ENCODE measurements at places on chromosomes 13 and 19. TPM values are rescaled to one million over a fixed set of nuclear protein-coding genes. Genes with fewer than 3 reads are reported as not detected.

ZNF844 gene
- total RNA-seq: 13.2 TPM

PSG7 gene
- not detected for total RNA-seq

CIC gene
- total RNA-seq: 31.5 TPM

KRTDAP gene
- total RNA-seq: not detected

SYNE4 gene
- total RNA-seq: not detected

FAM124A gene
- total RNA-seq: 2.2 TPM

CFAP97D2 gene
- not detected for total RNA-seq

FAM216B gene
- not detected for total RNA-seq

DIRAS1 gene
- 4.2 TPM for total RNA-seq

LGALS14 gene
- not detected for total RNA-seq

CNN1 gene
- total RNA-seq: 37.0 TPM

NOP53 gene
- total RNA-seq: 47.3 TPM

PRSS57 gene
- not detected for total RNA-seq

CLEC17A gene
- not detected for total RNA-seq

ZNF154 gene
- total RNA-seq: 0.87 TPM

APOC4 gene
- not detected for total RNA-seq

DCLK1 gene
- total RNA-seq: 6.9 TPM

TTC9B gene
- total RNA-seq: not detected

CASP14 gene
- not detected for total RNA-seq

KLK2 gene
- not detected for total RNA-seq

SCAMP4 gene
- 39.5 TPM for total RNA-seq

NXNL1 gene
- total RNA-seq: not detected

USHBP1 gene
- total RNA-seq: not detected

ZNF560 gene
- total RNA-seq: 0.75 TPM

ZNF730 gene
- total RNA-seq: 1.9 TPM

ADGRE3 gene
- under 0.01 TPM for total RNA-seq

ZNF583 gene
- 7.7 TPM for total RNA-seq

SIGLEC12 gene
- total RNA-seq: not detected

KLK8 gene
- not detected for total RNA-seq

SOX1 gene
- not detected for total RNA-seq

C1QTNF9B gene
- 1.2 TPM for total RNA-seq

LILRB4 gene
- total RNA-seq: not detected

UQCR11 gene
- total RNA-seq: 47.6 TPM

ELSPBP1 gene
- not detected for total RNA-seq

ESD gene
- 108 TPM for total RNA-seq

ZNF20 gene
- total RNA-seq: 7.4 TPM

FBXO17 gene
- 33.9 TPM for total RNA-seq
